ENCODE measurements at places on chromosomes 16 and 17. TPM values are rescaled to one million over a fixed set of nuclear protein-coding genes. Genes with fewer than 3 reads are reported as not detected.

The CPHXL2 gene
- not detected for total RNA-seq

- DNase-seq, result no peak
Observed at GRCh38 chr17:70059649-70060048, 15.4 kb upstream of the KCNJ16 start.

The FAM83G gene
- total RNA-seq, result 17.8 TPM

The NPIPB6 gene
- total RNA-seq, result not detected

DNA sequence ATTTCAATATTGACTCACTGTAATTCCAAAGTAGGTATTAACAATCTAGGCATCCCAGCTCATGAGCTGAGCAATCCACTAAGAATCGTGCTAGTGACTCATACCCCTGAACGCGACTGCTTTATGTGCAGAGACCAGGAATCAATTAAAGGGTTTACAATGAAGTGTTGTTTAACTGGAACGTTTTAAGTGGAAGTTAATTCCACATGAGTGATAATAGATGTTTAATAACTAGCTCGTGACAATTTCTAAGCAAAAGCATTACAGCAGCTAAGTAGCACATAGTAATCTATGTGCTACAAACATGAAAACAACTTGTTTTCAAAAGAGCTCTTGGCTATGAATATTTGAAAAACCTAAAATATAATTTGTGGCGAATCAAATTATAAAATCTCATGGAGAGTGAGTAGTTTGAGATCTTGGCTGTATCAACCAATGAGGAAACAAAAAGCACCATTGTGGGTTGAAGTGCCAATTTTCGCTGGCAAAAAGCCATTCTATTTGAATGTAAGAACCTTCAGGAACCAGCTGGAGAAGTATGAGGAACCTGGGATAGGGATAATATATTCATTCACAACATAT, 9.4 kb downstream of the GJC1 start:
- DNase-seq, result no peak

GRCh38 chr16:84058664-84059063, 16.1 kb upstream of the SLC38A8 start:
- no peak for DNase-seq

The CCDC78 gene
- total RNA-seq, result 2.2 TPM

DNA sequence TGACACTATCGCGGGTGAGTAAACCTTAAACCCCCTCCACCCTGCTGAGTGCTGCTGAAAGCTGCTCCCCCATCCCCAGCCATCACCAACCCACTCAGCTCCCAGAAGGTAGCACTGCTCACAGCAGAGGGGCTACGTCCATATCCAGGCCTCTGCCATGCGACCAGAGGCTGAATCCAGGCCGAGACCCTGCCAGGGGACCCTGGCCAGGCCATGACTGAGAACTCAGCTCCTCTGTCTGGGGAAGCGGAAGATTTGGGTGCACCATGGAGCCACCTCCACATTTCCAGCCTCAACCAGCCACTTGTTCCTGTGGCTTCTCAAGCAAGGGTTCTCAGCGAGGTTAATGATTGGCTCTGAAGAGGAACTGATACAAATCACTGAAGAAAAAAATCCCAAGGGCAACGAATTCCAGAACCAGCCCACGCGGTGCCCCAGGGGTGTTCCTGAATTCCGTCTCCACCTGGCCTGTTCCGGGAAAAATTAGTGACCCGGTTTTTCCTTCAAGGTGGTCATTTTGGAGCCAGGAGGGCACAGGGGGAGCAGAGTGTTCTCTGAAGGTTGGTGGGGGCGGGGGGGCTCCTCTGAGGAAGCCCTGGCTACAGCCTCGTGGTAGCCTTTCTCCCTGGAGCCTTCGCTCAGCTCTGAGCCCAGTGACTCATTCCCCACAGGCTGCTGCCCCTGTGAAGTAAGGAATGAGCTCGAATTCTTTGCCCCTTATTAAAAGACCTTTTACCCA, 9.3 kb upstream of the SLC16A5 start:
- no peak for DNase-seq

DNA sequence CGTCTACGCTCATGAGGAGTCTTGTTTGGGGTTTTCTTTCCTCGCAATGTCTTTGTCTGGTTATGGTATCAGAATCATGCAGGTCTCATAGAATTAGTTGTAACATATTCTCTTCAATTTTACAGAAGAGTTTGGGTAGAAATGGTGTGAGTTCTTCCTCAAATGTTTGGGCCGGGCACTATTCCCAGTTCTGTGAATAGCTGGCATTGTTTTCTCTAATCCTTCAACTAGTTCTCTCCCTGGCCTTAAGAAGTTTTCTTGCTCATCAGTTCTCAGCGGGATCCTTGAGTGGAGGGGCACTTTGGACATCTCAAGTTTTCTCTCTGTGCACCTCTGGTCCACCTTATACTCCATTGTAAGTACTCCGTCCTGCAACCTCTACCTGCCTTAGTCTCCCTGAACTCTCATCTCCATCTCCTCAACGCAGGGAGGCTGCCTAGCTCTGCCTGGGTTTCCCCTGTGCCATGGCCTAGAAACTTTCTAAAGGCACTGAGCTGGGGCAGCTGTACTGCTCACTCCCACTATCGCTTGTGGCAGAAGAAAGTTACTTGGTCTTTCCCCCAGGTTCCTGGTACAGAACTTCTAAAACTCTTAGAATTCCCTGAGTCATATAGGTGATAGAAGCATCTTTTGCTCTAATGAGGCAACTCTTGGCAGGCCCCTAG, 16.9 kb downstream of the NSMCE1 start:
- no peak for DNase-seq

GRCh38 chr17:17298108-17298507, 5.1 kb upstream of the NT5M start:
- DNase-seq, result no peak

- DNase-seq, result no peak
Observed at GRCh38 chr16:27698746-27699145, 148.8 kb downstream of the KATNIP start.

DNA sequence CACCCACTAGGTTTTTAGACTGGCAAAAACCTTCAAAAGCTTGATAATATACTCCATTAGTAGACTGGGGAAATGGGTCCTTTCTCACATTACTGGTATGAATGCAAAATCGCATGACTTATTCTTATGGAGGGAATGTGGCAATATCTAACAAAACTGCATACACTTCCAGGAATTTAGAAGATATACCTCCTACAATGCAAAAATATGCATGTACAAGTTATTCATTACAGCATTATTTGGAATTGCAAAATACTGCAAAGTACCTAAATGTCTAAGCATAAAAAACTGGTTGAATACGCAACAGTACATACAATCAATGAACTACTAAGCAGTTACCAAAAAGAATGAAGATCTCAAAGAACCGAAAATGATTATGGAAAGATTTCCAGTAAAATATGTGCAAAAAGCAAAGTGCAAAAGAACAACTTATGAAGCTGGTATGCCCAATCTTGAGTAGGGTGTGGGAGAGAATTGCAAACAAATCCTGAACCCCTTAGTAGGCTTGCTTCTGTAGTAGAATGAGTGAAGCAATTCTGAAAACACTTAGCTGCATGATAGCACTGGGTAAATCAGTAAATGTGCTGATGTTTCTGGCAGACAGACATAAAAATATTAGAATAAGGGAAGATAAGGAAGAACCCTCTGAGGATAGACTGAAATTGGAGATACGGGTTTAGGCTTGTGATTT, 180.1 kb downstream of the PARN start:
- no peak for DNase-seq

DNA sequence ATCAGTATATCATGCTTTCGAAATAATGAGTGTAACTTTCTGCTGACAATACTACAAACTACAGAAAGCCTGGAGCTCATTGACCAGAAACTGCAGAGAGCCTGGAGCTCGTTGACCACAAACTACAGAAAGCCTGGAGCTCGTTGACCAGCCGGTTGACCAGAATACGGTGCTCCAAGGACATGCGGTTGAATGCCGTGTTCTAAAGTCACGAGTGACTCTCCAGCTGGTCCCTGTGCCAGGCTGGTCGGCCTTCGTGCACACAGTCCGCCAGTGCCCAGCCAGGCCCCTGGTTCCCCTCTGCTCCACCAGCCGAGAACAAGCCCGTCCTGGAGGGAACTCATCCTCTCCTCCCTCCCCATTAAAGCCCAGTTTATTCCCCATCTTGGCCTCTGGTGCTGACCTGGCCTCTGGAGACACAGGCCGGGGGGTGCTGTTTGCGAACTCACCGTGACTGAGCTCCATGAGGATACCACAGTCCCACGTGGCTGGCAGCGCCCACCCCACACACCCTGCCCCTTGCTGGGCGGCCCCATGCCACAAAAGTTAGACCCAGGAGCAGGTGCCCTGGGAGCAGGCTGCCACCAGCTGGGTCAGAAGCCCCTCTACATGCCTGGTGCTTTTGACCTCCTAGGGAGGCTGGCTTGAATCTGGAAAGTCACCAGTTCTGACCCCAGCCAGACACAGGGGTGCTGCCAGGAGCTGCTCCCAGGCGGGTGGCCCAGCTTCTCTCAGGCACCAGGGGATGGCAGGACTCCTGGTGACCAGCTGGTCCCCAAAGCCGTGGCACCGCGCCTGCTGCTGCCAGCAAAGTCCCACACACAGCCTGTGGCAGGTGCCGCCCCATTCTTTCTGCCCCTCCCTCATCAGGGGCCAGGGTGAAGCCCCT, 15.5 kb upstream of the CDH15 start:
- DNase-seq, result no peak

The KRTAP3-2 gene
- not detected for total RNA-seq

The DPEP1 gene
- not detected for total RNA-seq

DNA sequence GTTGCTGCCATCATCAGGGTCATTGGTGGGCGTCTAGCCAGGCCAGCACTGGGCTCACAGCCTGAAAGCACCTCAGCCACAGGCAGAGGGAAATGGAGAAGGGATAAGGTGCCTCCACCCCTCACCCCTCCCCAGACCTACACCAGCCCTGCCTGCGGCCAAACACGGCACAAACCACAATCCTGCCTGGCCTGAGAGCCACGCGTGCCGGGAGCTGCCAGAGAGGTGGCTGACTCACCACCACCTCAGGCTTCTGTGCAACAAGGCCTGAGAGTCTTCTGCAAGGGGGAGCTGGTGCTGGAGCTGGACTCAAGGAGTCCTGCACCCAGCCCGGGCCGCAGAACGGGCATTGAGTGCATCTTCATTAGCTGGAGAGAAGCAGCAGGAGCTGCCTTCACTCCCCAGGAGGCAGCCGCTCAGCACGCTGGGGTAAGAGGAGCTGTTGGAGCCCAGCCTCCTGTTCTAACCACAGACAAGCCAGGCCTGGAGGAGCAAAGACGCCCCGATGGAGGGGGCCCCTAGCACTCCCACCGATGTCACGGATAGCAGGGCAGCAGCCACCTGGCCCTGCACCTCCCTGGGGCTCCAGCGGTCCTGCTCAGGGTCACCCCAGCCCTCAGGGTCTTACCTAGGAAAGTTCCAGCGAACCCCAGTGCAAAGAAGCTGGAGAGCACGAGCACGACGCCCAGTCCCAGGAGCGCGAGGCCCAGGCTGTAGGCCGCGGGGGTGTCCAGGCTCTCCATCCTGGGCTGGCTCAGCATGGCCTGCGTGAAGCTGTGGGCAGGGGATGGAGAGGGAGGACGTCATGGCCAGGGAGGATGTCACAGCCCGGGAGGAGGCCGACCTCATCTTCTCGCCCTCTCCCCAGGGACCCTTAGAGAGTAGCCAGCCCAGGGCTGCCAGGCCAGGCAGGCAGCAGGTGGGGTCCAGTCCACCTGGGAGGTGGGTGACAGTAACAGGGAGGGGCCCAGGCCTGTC, 16.0 kb upstream of the RASD1 start:
- no peak for DNase-seq

- DNase-seq, result no peak
Observed at GRCh38 chr16:72992142-72992601, 55.8 kb downstream of the ZFHX3 start.

DNA sequence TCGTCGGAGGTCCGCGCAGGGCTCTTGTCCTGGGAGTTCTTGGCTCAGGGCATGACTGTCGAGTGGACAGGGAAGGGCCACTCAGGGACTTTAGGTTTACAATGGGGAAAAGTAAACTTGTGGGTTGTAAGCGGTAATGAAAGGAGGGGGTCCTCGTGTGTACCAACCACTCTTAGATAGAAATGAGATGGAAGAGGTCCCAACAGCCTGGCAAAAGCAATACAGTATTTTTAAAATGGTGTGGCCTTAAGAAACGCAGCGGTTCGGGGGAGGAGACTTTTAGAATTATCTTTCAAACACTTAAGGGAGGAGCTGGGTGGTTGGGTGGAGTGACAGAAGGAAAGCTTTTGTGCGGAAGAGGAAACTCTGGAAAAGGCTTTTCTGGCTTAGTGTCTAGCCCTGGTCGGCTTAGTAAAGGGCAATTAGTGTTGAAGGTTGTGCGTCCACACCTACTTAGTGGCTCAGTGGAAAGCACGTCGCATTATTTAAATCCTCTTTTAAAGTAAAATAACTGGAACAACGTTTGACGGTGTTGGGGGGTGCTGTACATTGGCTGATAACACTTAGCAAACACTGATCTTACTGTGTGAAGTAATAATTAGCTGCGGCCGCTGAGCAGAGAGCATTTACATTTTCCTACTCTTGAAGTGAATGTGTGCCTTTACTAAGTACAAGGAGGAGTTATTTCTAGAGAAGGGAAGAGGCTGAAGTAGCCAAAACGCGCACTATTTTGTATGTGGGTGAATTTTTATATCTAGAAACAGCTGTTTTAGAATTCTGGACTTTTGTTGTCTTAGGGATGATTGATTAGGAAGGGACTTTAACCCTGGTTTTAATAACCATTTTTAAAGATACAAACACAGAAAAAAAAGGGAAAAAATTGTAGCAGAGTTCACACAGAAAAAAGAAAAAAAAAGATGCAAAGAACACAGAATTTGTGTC, 1.0 kb downstream of the WSB1 start:
- no peak for DNase-seq

The PRR11 gene
- total RNA-seq, result 3.5 TPM

GRCh38 chr17:62652251-62653001, 25.0 kb downstream of the MRC2 start:
- no peak for DNase-seq

The KRT14 gene
- total RNA-seq, result not detected

The FBRS gene
- total RNA-seq, result 49.7 TPM

DNA sequence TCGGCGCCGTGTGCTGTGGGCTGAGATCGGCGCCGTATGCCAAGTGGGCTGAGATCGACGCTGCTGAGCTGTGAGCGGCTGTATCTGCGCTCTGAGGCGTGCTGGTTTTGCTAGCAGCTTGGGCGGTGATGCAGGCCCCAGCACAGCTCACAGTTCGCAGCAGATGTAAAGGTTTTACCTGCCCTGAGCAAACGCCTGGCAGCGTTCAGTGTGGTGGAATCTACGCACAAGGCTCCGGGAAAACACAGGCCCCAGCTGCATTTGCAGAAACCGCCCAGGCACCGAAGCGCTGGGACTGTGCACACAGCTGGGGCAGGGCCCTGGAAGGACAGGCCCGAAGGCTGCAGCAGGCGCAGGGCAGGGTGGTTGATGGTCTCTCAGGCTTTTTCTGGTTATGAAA, 8.0 kb upstream of the ZNF469 start:
- no peak for DNase-seq

- DNase-seq, result no peak
Observed at GRCh38 chr16:57012353-57012752, 23.0 kb downstream of the NLRC5 start.

The PRKAR1A gene
- total RNA-seq, result 352 TPM
